ENCODE measurements at places on chromosomes 6 and 20.

DNA sequence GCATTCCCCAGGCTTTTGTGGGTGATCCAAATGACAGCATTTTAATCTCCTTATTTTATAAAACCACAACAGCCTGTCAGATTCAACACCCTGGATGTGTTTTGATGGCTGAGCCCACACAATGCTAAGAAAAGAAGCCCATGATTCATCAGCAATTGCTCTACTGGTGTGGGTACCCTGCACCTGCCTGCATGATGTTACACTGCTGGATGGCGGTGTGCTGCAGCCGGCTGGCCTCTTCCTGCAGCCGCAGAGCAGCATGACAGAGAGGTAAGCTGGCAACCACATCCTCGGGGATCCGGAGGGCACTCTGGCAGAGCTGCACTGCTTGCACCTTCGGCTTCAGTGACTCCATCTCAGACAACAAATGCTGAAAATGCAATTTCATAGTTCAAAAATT is 327.5 kb downstream of the SYNE1 start:
- DNase-seq, result no peak

GRCh38 chr6:128569732-128570679 is 49.6 kb upstream of the PTPRK start:
- no peak for DNase-seq

- no peak for DNase-seq
These were observed 443.1 kb upstream of the OPRM1 start for GRCh38 chr6:153595903-153596302.

DNA sequence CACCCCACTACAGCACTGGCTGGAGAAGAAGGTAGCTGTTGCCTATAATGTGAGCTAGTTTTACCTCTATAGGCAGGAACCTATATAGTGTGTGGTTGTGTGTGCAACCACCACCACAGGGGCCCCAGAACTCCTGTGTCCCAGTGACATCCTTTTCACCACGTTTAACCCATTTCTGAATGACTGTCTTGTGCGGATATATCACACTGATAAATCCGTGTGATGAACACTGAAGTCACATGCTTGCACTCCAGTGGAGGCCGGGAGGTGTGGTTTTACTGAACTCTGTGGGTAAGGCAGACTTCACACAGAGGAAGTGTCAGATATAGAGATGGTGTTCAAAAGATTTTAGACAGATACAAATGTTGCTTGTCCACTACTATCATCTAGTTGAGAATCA is 32.5 kb downstream of the SDHAF4 start:
- DNase-seq, result no peak

DNA sequence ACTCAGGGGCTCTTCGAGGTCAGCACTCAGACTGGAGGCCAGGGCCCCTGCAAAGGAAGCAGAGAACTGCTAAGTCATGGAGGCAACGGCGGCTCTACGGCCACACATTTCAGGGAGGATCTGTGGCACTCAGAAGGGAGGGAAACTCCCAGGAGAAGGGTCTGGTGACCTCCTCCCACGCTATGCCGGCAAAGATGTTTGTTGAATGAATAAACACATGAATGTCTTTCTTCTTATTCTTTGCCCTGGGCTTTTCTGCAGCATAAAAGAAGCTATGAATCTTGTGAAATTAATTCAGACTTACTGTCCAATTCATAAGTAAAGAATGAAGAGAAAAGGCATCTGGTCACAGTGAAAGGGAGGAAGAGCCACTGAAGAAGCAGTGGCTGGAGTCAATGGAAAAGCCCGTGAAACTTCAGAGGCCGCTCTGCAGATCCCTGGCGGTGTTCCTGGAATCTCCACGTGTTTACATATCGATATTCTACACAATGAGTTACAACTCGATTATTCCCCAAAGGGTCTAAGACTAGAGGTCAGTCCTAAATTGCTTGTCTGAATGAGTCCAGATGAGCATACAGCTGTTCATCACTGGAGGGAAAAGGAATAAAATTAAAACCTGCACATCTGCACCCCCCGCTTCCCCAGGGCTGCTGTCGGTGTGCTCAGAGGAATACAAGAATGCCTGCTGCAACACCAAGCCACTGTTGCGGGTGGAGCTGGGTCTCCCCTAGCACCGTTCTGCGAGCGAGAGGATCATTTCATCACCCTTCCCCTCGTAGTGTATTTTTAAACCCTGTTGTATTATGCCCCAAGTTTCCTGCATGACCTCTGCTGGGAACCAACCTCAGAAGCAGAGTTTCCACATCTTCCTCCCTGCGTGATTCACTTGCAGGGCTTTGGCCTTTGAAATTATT is 25.6 kb downstream of the INSM1 start:
- no peak for DNase-seq

DNA sequence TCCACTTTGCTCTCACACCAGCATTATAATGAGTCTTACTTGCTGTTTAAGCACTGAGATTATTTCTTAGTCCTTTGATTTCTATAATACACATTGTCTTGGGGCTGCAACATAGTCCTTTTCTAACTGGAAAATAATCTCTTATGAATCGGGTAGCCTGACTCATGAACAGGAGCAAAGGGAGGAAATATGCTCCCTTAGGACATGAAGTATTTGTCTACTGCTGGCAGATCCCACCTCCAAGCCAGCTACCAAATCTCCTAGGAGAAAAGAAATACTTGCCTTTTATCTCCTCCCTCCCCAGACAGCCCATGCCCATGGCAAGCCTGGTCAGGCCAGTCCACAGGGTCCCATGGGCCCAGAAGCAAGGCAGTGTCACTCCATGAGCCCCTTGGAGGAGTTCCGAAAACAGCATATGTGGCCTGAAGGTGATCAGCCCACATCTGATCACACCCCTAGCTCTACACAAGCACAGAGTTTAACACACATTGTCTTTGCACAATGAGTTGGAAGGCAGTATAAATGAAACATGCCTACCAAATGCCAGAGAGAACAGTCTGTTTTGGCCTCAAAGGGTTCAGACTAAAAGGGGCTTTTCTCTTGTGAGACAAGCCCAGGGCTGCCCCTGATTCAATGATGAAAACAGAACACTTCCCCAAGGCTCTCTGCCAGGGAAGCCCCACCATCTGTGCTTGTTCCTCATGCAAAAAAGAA is 37.1 kb upstream of the SLC4A11 start:
- no peak for DNase-seq

DNA sequence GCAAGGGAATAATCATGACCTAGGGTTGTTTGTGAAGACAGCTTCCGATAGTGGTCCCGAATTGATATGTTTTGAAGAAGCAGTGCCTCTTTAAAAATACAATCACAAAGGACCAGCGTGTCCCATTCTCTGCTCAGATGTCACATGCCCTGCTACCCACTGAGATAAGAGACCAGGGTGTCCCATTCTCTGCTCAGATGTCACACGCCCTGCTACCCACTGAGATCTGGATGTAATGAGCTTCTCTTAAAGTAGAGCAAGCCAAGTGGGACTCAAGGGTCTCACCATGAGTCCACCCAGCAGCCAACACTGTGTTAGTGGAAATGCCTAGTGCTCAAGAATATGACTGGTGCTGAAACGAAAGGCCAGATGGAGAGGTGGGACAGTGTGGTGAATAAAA is 22.2 kb downstream of the RIN2 start:
- no peak for DNase-seq

GRCh38 chr6:73713426-73714147 is 17.6 kb downstream of the CD109 start:
- DNase-seq, result no peak

GRCh38 chr6:163291622-163292021 is 122.9 kb upstream of the QKI start:
- no peak for DNase-seq
